CD14-positive monocyte (primary cell): ENCODE measurements at places on chromosomes 1 and 21. TPM values are rescaled to one million over a fixed set of nuclear protein-coding genes. Genes with fewer than 3 reads are reported as not detected.
A peak's percentile ranks its signal among the peaks of the same experiment; 100 is the strongest.

DNA sequence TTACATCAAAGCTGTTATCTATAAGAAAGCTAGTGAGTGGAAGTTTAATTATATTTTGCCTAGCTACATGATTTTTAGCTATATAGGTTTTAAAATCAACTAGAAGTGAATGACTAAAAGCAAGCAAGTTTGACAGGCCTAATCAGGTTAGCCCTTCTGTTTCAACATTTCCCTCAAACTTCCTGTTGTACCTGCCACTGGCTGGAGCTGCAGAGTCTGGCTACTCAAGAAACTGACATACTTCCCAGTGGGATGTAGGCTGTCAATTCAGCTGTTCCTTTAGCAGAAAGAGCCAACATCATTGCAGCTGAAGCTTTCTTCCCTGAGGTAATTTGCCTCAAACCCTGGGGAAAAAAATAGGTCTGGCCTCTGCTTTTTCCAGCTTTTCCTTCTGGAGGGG lies 87.1 kb upstream of the TNR start:
- H3K4me1 ChIP-seq, result no peaks in the 10 kb centered on the region
- H3K36me3 ChIP-seq, result no peaks in the 10 kb centered on the region
- H3K4me3 ChIP-seq, result no peak overlapping the region
- no peak for DNase-seq

DNA sequence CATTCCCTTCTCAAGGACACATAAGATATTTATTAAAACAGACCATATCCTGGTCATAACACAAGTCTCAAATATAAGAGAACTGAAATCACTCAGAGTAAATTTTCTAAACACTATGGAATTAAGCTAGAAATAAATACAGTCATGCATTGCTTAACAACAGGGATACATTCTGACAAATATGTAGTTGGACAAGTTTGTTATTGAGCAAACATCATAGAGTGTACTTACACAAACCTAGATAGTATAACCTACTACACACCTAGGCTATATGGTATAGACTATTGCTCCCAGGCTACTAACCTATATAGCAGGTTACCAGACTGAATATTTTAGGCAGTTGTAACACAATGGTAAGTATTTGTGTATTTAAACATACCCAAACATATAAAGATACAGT lies 104.0 kb downstream of the MIS18A start:
- H3K27ac ChIP-seq, result no peak overlapping the region
- no peaks in the 10 kb centered on the region for H3K4me1 ChIP-seq
- no peak for DNase-seq
- no peak overlapping the region for H3K4me3 ChIP-seq
- H3K27me3 ChIP-seq, result no peaks in the 10 kb centered on the region

The LRRN2 gene
- polyA plus RNA-seq, result not detected

The DUSP23 gene
- 37.3 and 88.9 TPM in 2 replicates for polyA plus RNA-seq

- peak within 1 kb of the TSS; percentile 78 for H3K4me3 ChIP-seq
- DNase-seq, result peak; percentile 49
- no peak within 1 kb of the TSS for H3K27ac ChIP-seq
- H3K36me3 ChIP-seq, result no peaks in the 10 kb centered on the region
- peaks cover 12% of the 10 kb centered on the region for H3K4me1 ChIP-seq
- peaks cover 73% of the 10 kb centered on the region for H3K27me3 ChIP-seq
Observed at GRCh38 chr1:94237291-94238226, at the start of gene ARHGAP29. TSS of gene ARHGAP29 (minus strand) at chr1:94237584. CDS start at chr1:94231611, 5,973 bp downstream.

The FBXO2 gene
- polyA plus RNA-seq, result not detected

- peak overlapping the region; percentile 38 for H3K4me3 ChIP-seq
- peaks cover 35% of the 10 kb centered on the region for H3K27me3 ChIP-seq
- DNase-seq, result no peak
- H3K4me1 ChIP-seq, result peaks cover 4% of the 10 kb centered on the region
- H3K36me3 ChIP-seq, result no peaks in the 10 kb centered on the region
- H3K27ac ChIP-seq, result no peak overlapping the region
Observed at GRCh38 chr1:11479375-11479979, 522 bp downstream of the DISP3 start.

- no peaks in the 10 kb centered on the region for H3K27me3 ChIP-seq
- DNase-seq, result no peak
- no peak overlapping the region for H3K4me3 ChIP-seq
- peaks cover 6% of the 10 kb centered on the region for H3K36me3 ChIP-seq
- H3K27ac ChIP-seq, result no peak overlapping the region
Observed at GRCh38 chr1:209787551-209787950, 3.2 kb upstream of the C1orf74 start.

- no peak overlapping the region for H3K27ac ChIP-seq
- no peak overlapping the region for H3K4me3 ChIP-seq
- H3K36me3 ChIP-seq, result no peaks in the 10 kb centered on the region
- H3K4me1 ChIP-seq, result peaks cover 19% of the 10 kb centered on the region
Observed at GRCh38 chr1:94096797-94097549, 24.0 kb downstream of the ABCA4 start.

GRCh38 chr1:66752000-66752592 lies at the start of gene DYNLT5:
TSS of gene DYNLT5 (plus strand) at chr1:66752459. CDS start at chr1:66754659, 2,200 bp downstream.
- H3K36me3 ChIP-seq, result no peaks in the 10 kb centered on the region
- peak; percentile 58 for DNase-seq
- no peak within 1 kb of the TSS for H3K27ac ChIP-seq
- no peaks in the 10 kb centered on the region for H3K27me3 ChIP-seq
- H3K4me1 ChIP-seq, result peaks cover 20% of the 10 kb centered on the region

GRCh38 chr1:31102501-31102950 lies 37.0 kb upstream of the PUM1 start:
- H3K36me3 ChIP-seq, result no peaks in the 10 kb centered on the region
- no peak overlapping the region for H3K4me3 ChIP-seq
- peaks cover 44% of the 10 kb centered on the region for H3K4me1 ChIP-seq
- no peaks in the 10 kb centered on the region for H3K27me3 ChIP-seq
- peak overlapping the region; percentile 81 for H3K27ac ChIP-seq

DNA sequence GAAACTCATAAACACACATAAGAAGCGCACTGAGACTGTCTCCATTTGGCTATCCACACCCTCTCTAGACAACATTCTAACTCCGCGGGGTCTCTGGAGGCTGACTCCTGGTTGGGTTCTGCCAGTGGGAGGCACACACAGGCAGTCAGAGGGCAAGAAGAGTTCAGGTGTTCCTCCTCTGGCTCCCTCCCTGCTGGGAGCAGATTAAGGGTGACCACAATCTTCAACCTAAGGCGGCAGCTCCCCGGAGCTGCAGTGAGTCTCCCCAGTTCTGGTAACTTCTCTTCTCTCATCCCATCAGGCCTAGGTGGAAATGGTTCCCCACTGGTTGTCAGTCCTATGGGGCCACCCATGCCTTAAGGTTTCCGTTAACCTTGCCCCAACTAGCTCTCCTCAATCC lies 7.4 kb upstream of the TENT5C start:
- no peaks in the 10 kb centered on the region for H3K36me3 ChIP-seq
- H3K4me1 ChIP-seq, result no peaks in the 10 kb centered on the region
- H3K4me3 ChIP-seq, result no peak overlapping the region
- no peak overlapping the region for H3K27ac ChIP-seq
- H3K27me3 ChIP-seq, result peaks cover 19% of the 10 kb centered on the region

DNA sequence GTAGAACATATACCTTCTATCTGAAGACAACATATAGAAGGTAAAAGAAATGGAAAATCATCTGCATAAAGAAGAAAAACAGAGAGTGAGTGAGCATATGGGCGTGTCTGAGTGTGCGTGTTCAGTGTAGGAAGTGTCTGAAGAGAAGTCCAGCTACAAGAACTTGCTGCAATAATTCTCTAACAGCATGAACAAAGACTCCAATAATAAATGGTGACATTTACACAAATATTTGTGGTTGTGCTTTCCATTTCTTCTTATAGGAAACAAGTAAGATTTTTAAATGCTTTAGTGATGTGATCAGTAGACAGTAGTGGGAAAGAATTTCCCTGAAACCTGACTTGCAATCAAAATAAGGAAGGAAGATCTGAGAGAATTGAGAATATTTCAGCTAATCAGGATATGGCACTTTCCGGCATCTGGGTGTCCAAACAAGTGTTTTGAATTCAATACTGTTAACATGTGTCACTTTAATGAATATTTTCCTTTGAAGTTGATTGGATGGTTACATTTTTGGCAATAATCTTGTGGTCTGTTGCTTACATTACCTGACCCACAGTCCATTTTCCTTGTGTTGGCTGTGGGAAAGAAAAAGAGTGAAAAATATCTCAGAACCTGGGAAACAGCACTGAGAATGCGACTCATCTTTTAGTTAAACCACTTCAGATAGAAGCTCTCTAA lies 154.0 kb downstream of the TGFB2 start:
- peaks cover 18% of the 10 kb centered on the region for H3K4me1 ChIP-seq
- peak; percentile 30 for DNase-seq
- no peaks in the 10 kb centered on the region for H3K27me3 ChIP-seq
- H3K36me3 ChIP-seq, result no peaks in the 10 kb centered on the region
- H3K27ac ChIP-seq, result no peak overlapping the region

The MASP2 gene
- polyA plus RNA-seq, result not detected in 2 replicates

GRCh38 chr21:41741253-41742072 lies 25.4 kb downstream of the RIPK4 start:
- H3K27ac ChIP-seq, result no peak overlapping the region
- no peaks in the 10 kb centered on the region for H3K4me1 ChIP-seq
- no peak for DNase-seq
- H3K36me3 ChIP-seq, result no peaks in the 10 kb centered on the region
- no peaks in the 10 kb centered on the region for H3K27me3 ChIP-seq
- no peak overlapping the region for H3K4me3 ChIP-seq

DNA sequence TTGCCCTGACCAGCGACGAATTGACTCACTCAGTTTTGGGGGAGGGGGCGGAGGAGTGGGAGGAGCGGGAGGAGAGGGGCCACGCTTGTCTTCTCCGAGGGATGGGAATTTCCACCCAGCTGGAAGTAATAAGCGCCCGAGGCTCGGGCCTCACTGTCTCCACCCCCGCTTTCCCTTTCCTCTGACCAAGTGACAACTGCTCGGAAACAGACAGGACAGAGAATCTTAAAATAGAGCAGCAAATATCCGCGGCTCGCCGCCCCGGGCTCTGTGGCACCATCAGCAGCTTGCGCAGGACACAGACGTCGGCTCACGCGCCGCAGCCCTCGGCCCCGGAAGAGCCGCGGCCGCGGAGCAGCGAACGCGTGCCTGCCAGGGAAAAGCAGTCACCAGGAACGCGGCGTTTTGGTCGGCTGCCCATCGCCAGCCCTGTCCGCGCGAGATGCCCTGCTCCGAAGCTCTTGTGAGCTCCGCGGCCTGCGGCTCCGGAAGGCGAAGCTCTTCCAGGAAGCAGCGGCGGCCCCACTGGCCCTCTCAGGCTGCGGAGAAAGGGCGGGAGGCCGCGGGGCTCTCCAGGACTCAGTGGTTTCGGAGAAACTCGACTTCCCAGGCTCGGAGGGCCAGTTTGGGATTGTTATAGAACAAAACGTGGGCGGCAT lies 10.7 kb upstream of the RGS16 start:
- H3K27ac ChIP-seq, result no peak overlapping the region
- no peaks in the 10 kb centered on the region for H3K36me3 ChIP-seq
- peak overlapping the region; percentile 41 for H3K4me3 ChIP-seq
- H3K27me3 ChIP-seq, result peaks cover 79% of the 10 kb centered on the region
- peak; percentile 39 for DNase-seq

DNA sequence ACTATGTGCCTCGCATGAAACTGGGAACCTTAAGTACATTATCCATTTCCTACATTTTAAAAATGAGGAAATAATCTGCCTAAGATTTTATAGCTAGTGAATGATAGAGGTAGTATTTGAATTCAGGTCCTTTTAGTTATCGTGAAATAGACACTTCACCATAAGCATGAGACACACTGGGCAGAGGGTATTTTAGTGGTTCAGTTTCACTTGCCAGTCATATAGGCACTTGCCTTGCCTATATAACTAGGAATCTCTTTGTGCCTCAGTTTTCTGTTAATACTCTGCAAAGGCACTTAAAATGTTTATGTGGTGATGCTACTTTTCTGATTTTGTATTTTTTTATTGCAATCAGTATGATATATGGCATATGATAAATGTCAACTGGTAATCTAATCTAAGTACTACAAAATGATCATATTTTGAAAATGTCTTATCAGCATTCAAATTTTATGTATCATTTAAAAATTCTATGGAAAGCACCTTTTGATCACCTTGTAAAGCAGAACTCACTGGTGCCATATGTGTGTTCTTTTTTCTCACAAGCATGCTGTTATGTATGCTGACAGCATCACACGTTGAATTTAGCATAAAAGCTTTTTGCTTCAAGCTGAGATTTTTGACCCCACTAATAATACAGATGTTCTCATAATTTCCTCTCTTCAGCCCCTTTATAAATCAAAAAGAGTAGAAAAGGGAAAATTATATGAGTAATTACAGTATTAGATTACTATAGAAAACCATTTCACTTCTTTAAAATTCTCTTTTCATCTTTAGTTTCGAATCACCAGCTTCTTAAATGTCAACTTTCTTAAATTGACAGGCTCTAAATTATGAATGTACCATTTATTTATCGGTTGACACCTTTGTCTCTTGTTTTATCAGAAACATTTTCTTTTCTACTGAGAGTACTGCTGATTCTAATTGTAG lies 52.6 kb downstream of the RPS6KC1 start:
- no peak overlapping the region for H3K27ac ChIP-seq
- peaks cover 8% of the 10 kb centered on the region for H3K36me3 ChIP-seq
- no peak overlapping the region for H3K4me3 ChIP-seq
- no peaks in the 10 kb centered on the region for H3K4me1 ChIP-seq
- no peak for DNase-seq
- H3K27me3 ChIP-seq, result no peaks in the 10 kb centered on the region

GRCh38 chr1:194570476-194570875 lies 1384.1 kb upstream of the B3GALT2 start:
- DNase-seq, result no peak
- no peaks in the 10 kb centered on the region for H3K36me3 ChIP-seq
- H3K27ac ChIP-seq, result no peak overlapping the region
- H3K4me3 ChIP-seq, result no peak overlapping the region
- H3K27me3 ChIP-seq, result no peaks in the 10 kb centered on the region

GRCh38 chr1:219539645-219540254 lies 73.2 kb downstream of the ZC3H11B start:
- no peaks in the 10 kb centered on the region for H3K36me3 ChIP-seq
- no peaks in the 10 kb centered on the region for H3K4me1 ChIP-seq
- H3K4me3 ChIP-seq, result no peak overlapping the region
- H3K27me3 ChIP-seq, result no peaks in the 10 kb centered on the region

GRCh38 chr1:25697435-25698217 lies 81.0 kb downstream of the MAN1C1 start:
- no peak overlapping the region for H3K27ac ChIP-seq
- H3K4me3 ChIP-seq, result no peak overlapping the region
- H3K27me3 ChIP-seq, result no peaks in the 10 kb centered on the region

GRCh38 chr1:184605941-184606340 lies 148.7 kb downstream of the EDEM3 start:
- no peak overlapping the region for H3K4me3 ChIP-seq
- H3K4me1 ChIP-seq, result no peaks in the 10 kb centered on the region
- H3K27me3 ChIP-seq, result no peaks in the 10 kb centered on the region
- no peaks in the 10 kb centered on the region for H3K36me3 ChIP-seq

The HSPA6 gene
- polyA plus RNA-seq, result 19.3 TPM

GRCh38 chr1:240255922-240256321 lies 164.2 kb downstream of the FMN2 start:
- no peak overlapping the region for H3K4me3 ChIP-seq
- no peak for DNase-seq
- no peak overlapping the region for H3K27ac ChIP-seq
- H3K36me3 ChIP-seq, result no peaks in the 10 kb centered on the region

The GBP4 gene
- 17.4 TPM for polyA plus RNA-seq

The OR2T29 gene
- not detected for polyA plus RNA-seq
